Body of pancreas (tissue), 4 donors: ENCODE measurements at places on chromosomes 12 and 14. TPM values are rescaled to one million over a fixed set of nuclear protein-coding genes. Genes with fewer than 3 reads are reported as not detected.

- peak overlapping the region; percentile 44 for H3K27ac ChIP-seq
- peaks cover 69% of the 10 kb centered on the region for H3K4me1 ChIP-seq
- no peak overlapping the region for H3K4me3 ChIP-seq
- DNase-seq: peak; percentile 42
These were observed 33.5 kb downstream of the MED13L start for GRCh38 chr12:116244001-116244400.

DNA sequence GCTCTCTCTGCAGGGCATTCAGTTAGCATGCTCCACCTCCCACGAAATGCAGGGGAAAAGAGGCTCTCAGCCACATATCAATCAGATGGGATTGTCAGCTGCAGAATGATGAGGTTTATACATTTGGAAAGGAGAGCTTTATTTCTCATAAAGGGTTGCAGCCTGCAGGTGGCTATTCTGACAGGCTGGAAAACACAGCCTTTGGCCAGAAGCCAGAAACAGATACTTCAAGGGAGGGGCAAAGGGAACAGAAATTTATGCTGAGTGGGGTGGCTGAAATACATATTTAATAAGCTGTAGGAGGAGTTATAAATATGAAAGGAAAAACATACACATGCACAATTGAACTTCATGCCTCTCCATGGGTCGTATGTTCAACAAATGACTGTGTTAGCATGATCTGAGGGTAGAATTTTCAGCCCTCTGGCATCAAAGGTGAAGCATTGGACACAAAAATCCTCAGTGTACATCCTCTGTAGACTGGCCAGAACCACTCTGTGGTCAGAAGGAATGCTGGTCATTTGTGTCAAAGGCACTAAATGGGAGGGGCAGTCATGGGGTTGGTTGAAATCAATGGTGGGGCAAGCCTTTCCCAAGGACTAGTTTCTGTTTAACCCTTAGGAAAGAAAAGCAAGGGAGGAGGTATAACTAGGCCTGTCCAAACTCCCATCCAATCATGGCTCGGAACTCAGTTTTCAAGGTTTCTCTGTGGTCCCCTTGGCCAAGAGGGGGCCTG, 62.4 kb downstream of the TMX1 start:
- H3K27me3 ChIP-seq: no peaks in the 10 kb centered on the region
- H3K36me3 ChIP-seq: no peaks in the 10 kb centered on the region
- no peak for DNase-seq
- H3K4me1 ChIP-seq: no peaks in the 10 kb centered on the region

GRCh38 chr12:5268424-5269210, 163.3 kb upstream of the NTF3 start:
- DNase-seq: no peak
- no peaks in the 10 kb centered on the region for H3K27me3 ChIP-seq
- no peaks in the 10 kb centered on the region for H3K4me1 ChIP-seq
- H3K4me3 ChIP-seq: no peak overlapping the region
- no peak overlapping the region for H3K27ac ChIP-seq

DNA sequence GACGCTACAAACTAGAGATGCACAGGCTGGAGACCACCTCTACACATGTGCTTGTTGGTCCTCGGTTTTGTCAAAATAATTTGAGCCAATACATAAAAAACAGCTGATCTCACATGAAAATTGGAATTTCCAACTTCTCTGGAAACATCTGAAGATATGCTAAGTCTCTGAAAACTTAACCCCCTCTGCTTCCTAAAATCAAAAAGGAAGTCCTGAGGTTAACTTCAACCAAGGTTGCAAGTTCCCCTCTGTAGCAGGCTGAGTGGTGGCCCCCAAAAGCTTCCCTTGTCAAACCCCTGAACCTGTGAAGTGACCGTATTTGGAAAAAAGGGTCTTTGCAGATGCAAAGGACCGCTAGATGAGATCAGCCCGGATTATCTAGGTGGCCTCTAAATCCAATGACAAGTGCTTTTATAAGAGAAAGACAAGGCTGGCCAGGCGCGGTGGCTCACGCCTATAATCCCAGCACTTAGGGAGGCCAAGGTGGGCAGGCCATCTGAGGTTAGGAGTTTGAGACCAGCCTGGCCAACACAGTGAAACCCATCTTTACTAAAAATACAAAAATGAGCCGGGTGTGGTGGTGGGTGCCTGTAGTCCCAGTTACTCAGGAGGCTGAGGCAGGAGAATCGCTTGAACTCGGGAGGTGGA, 32.0 kb upstream of the VPS37B start:
- H3K4me3 ChIP-seq: no peak overlapping the region
- DNase-seq: no peak
- no peaks in the 10 kb centered on the region for H3K27me3 ChIP-seq
- H3K27ac ChIP-seq: no peak overlapping the region
- no peaks in the 10 kb centered on the region for H3K4me1 ChIP-seq

DNA sequence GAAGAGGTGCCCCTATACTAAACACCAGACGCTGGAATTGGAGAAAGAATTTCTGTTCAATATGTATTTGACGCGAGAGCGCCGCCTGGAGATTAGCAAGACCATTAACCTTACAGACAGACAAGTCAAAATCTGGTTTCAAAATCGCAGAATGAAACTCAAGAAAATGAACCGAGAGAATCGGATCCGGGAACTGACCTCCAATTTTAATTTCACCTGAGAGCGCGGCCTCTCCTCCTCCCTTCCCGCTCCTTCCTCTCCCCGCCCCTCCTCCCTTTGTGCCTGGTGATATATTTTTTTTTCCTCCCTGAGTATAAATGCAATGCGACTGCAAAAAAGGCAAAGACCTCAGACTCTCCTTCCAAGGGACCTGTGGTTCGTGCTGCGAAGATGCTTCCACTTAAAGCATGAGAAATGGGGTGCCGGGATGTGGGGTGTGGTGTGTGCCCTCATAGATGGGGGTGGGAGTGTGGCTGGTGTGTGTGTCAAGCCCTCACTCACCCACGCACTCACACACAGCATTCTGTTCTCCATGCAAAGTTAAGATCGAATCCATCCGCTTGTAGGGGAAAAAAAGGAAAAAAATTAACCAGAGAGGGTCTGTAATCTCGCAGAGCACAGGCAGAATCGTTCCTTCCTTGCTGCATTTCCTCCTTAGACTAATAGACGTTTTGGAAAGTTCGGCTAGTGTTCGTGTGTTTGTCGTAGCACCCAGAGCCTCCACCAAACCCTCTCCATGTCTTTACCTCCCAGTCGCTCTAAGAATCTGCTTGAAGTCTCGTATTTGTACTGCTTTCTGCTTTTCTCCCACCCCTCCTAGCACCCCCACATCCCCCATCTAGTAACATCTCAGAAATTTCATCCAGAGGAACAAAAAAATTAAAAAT, 4.5 kb downstream of the HOXC10 start:
- peaks cover 78% of the 10 kb centered on the region for H3K27me3 ChIP-seq
- H3K27ac ChIP-seq: no peak overlapping the region
- no peaks in the 10 kb centered on the region for H3K36me3 ChIP-seq
- DNase-seq: peak; percentile 45

Gene TEAD4
- 25.1 TPM for total RNA-seq

GRCh38 chr14:91228112-91229004, 16.1 kb downstream of the GPR68 start:
- H3K36me3 ChIP-seq: no peaks in the 10 kb centered on the region
- DNase-seq: no peak
- H3K27me3 ChIP-seq: no peaks in the 10 kb centered on the region
- no peak overlapping the region for H3K4me3 ChIP-seq
- no peak overlapping the region for H3K27ac ChIP-seq

DNA sequence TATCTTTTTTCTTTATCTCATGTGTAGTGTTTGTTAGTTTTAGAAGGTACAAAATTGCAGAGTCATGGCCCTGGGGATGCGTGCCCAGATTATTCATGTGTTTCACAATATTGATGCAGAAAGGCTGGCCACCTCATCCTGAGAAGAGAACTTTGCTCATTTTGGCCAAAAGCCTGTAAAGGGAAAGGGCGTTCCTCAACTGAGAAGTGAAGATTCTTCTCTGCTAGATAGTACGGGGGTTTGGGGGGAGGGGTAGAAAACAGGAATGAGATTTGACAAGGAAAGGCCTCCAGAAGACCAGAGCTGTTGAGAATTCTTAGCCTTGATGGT, 1.7 kb downstream of the MGST1 start:
- DNase-seq: peak; percentile 87
- H3K36me3 ChIP-seq: no peaks in the 10 kb centered on the region
- H3K4me3 ChIP-seq: no peak overlapping the region
- H3K4me1 ChIP-seq: peaks cover 35% of the 10 kb centered on the region
- no peaks in the 10 kb centered on the region for H3K27me3 ChIP-seq

Gene ULK1
- total RNA-seq: 59.3 TPM

Gene CATSPERB
- total RNA-seq: 20.4 TPM

GRCh38 chr14:94161981-94162380, 12.1 kb upstream of the PPP4R4 start:
- no peak overlapping the region for H3K27ac ChIP-seq
- H3K4me1 ChIP-seq: peaks cover 8% of the 10 kb centered on the region
- H3K27me3 ChIP-seq: no peaks in the 10 kb centered on the region

- no peak overlapping the region for H3K4me3 ChIP-seq
- DNase-seq: peak; percentile 24
- H3K27ac ChIP-seq: no peak overlapping the region
- H3K27me3 ChIP-seq: no peaks in the 10 kb centered on the region
- H3K36me3 ChIP-seq: peaks cover 6% of the 10 kb centered on the region
These were observed 70.0 kb upstream of the VPS33A start for GRCh38 chr12:122336015-122336946.

Gene MYF5
- total RNA-seq: not detected

Gene ENTPD5
- total RNA-seq: 15.5 TPM

DNA sequence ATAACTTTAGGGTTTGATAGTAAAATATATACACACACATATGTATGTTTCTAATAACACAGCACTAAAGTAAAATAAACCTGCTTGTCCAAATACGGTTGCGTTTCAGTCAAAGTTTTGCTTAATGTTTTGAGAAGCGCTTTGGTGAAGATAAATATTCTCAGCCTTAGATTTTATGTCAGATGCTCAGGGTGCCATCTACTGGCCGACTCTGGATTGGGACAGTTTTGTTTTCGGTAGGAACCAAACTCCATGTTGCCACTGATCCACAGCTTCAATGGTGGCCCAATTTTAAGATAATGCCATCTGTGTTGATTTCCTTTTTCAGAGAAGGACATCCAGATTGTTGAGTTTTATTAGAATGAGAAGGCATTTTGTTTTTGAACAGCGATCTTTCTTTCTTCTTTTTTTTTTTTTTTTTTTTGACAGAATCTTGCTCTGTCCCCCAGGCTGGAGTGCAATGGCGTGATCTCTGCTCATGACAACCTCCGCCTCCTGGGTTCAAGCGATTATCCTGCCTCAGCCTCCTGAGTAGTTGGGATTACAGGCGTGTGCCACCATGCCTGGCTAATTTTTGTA, 43.1 kb downstream of the LLPH start:
- no peaks in the 10 kb centered on the region for H3K4me1 ChIP-seq
- no peaks in the 10 kb centered on the region for H3K36me3 ChIP-seq
- H3K4me3 ChIP-seq: no peak overlapping the region
- no peaks in the 10 kb centered on the region for H3K27me3 ChIP-seq
- H3K27ac ChIP-seq: no peak overlapping the region

Gene NPAS3
- total RNA-seq: 0.33 TPM
